ENCODE measurements at places on chromosomes 12 and 14. TPM values are rescaled to one million over a fixed set of nuclear protein-coding genes. Genes with fewer than 3 reads are reported as not detected.

The NFATC4 gene
- 15.6 TPM for total RNA-seq

The AMN gene
- total RNA-seq: under 0.01 TPM

DNA sequence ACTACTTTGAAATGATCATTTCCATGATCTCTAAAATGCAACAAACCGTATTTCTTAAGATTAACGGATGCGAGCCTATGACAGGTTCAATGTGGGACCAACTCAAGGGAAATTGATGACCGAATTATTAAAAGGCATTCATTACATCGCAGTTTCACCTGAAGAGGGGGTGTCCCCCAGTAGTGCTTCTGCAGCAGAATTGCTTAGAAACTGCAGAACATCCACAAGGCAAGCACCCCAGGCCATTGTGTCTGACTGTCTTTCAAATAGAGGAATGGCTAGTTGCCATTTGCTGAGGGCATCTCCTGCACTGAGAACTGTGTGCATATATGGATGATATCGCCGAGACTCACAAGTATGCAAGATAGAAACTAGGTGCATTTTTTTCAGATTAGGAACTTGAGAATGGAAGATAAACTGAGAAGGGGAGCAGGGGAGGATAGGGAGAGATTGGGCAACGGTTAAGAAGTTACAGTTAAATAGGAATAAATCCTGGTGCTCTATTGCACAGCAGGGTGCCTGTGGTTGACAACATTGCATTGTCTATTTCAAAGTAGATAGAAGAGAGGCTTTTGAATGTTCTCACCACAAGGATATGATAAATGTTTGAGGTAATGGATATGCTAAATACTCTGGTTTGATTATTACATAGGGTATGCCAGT is 234.3 kb upstream of the PLEKHG7 start:
- no peak for DNase-seq

DNA sequence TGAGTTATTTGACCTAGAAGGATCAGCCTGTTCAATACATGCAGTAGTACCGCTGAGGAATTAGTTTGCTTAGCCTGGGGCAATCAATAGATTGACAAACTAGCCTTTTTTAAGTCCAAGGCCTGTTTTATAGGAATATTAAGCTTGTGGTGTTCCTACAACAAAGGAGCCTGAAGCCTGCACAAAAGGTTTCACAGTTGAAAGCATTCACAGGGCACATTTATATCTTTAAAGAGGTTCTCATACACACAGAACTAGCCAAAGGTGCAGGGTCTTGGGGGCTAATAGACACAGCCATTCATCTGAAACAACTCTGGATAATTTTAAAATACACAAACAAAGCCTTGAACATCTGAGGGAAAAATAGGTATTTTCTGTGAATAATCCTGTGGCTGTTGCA is 160.3 kb downstream of the RPS29 start:
- DNase-seq: no peak

The NINJ2 gene
- total RNA-seq: not detected

All from IMR-90 (cell line).